ENCODE measurements at places on chromosomes 4 and X.

DNA sequence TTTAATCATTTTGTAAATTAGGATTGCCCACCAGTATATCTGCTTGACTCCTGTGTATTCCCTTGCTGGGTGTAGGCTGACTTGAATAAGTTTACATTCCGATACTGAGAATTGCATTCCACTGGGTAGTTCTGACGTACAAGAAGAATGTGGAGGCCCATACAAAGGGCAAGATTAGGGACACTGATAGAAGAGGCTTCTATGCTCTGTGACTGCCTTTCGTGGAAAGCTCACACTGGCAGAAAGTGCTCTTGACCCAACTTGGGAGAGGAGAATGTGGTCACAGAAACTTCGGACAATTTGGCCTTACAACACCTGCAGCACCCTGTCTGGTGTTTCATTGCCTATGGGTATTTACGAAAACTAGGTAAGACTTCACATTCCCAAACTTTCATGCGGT is 126.3 kb downstream of the RAPGEF2 start:
- no peak for DNase-seq

DNA sequence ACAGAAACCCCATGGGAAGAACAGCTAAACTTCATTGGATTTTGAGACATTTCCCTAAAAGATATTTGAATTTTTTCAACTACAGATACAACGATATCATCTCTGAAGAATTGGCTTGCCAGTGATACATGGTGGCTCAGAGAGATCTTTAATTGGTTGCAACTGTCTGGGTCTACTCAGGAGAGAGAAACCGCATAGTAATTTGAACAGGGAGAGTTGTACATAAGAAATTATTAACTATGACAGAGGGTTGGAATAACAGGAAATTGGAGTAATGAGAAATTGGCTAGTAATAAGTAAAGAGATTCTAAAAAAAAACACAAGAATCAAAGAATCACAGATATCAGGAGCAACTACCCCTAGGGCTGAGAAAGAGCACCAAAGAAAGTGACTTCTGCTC is 118.4 kb downstream of the KLHL13 start:
- no peak for DNase-seq

- DNase-seq: no peak
Measured at GRCh38 chr4:121118344-121118743, 45.8 kb downstream of the TNIP3 start.

- no peak for DNase-seq
Measured at GRCh38 chr4:6245246-6246169, 24.1 kb upstream of the WFS1 start.

DNA sequence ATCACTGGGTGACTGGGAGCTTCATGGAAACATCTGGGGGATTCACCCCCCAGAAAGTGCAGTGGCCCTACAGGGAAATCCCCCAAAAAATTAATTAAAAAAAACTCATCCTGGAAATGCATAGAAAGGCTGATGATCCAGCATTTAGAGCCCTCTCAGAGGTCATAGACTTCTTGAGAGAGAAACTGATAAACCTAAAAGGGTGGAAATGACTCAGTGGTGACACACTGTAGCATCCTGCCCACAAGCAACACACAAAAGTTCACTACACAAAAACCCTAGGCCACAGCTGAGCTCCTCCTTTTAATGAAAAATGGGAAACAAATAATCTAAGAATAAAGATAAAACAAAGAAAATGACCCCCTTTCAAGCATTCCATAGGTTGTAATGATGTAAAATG is 911.5 kb downstream of the GLUD2 start:
- no peak for DNase-seq

DNA sequence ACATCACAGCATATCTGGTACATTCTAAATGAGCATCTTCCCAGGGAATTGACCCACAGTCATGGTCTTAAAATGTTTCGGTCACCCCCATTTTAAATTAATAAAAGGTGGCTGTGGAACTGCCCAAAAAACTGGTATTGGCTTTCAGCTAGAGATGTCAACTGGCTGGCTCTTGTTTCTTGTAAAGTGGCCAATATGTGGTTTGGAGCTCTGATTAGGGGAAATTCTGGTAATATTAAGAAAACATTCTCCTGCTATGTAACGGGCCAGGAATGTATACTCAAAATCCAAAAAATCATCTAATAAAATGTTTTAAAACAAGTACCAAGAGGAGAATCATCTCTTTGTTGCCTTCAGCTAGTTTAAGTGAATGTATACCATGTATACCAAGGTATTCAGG is 62.0 kb upstream of the VCX2 start:
- DNase-seq: no peak

GRCh38 chr4:84501202-84501503 is 2.1 kb upstream of the NKX6-1 start:
- DNase-seq: no peak

DNA sequence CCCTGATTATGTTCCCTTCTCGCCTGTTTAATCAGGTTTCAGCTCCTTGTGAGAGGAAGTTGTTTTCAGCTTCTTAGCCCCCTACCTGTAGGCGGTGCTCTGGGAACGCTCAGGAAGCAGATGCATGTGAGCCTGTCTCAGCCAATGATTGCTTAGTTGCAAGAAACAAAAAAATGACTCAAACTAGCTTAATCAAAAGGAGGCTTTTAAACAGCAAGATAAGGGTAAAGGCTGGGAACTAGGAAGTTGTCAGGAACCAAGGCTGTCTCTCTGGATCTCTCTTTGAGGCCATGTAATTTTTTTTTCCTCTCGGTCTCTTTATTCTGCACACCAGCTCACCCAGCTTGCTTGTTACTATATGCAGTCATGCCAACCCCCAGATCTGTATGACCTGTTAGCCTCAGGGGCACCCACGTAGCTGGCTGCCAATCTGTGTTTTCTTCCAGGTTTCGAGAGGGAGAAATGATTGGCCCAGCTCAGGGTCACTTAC is 109.1 kb downstream of the PTTG2 start:
- no peak for DNase-seq

DNA sequence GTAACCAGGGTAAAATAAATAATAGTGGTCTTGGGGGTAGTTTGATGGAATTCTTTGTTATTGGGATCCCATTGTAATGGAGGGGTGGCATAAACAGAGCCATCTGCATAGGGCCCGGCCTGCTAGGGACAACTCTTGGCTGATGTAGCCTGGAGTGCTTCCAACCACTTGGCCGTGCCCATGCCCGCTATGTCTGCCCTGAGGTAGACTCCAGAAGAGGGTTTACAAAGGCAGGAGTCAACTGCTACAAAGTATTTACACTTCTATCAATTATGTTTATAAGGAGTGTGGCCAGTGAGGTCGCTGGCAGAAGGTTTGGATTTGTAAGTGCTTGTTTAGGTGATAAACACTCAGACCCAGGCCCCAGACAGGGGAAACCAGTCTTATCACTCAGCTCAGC is 8.1 kb downstream of the RASL11B start:
- no peak for DNase-seq

GRCh38 chr4:38386654-38387188 is 277.3 kb upstream of the KLF3 start:
- DNase-seq: no peak

DNA sequence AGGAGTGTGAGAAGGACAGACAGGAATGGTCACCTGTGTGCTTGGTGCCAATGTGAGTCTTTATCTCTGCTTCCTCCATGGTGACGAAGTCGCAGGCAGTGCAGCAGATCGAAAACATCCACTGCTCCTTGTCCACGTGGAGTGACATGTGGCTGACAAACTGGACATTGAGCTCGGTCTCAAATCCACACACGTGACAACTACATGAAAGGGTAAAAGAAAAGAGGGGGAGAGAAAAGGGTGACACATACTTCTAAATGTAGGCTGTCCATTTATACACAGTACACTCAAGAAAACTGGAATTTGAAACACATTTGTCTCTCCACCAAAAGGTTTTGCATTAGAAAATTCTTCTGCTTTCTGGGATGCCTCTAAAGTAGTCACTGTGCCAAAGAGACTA is 94.5 kb downstream of the C4orf51 start:
- no peak for DNase-seq

- no peak for DNase-seq
Measured at GRCh38 chrX:48834383-48834709, 1.1 kb downstream of the PCSK1N start.

- DNase-seq: peak; percentile 8
Measured at GRCh38 chrX:5915783-5916182, 312.9 kb downstream of the NLGN4X start.

DNA sequence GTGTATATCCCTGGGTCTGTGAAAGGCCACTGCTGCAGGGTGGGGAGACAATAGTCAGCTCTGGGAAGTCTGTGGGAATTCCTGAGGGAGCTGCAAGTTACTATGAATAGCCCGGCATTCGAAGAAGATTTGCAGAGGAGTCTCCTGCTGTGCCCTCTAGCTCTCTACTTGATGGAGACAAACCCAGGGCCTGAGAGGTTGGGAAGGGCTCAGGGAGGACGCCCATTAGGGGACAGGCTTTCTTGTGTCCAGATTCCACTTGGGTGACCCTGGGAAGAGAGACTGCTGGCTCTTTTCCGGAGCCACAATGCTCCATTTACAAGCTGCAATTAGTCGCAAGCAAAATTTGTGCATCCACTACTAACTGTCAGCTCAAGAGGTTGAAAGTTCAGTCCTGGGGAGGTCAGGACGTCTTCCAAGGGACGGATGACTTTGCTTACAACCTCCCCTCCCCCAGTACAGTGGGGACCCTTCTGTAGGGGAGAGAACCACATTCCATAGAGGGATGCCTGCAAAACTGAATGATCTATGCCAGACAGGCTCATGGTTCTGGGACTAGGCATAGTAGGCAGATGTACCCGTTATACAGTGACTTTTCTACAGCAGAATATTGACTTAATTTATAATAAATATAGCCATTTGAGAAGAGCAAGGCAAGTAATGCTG is 48.2 kb upstream of the PHOX2B start:
- peak; percentile 83 for DNase-seq

DNA sequence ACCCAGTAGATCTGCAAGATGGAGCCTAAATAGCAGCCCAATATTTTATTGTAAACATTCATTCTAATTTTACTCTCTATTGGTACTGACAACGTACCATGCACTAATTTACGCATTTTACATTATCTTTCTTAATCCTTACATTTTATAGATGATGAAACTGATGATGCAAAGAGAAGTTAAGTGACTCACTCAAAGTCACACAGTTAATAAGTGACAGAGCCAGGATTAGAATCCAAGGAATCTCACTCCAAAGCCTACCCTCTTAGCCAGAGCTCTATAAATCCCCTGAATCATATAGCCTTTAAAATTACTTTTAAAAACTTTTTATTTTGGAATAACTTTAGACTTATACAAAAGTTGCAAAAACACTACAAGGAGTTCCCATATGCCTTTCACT is 37.6 kb downstream of the PHKA1 start:
- DNase-seq: no peak

- peak; percentile 39 for DNase-seq
Measured at GRCh38 chr4:169099771-169100180, 89.7 kb upstream of the CBR4 start.

GRCh38 chr4:8609406-8609805 is 16.8 kb downstream of the CPZ start:
- no peak for DNase-seq

- peak; percentile 0 for DNase-seq
Measured at GRCh38 chr4:36676139-36677050, 395.0 kb downstream of the DTHD1 start.

DNA sequence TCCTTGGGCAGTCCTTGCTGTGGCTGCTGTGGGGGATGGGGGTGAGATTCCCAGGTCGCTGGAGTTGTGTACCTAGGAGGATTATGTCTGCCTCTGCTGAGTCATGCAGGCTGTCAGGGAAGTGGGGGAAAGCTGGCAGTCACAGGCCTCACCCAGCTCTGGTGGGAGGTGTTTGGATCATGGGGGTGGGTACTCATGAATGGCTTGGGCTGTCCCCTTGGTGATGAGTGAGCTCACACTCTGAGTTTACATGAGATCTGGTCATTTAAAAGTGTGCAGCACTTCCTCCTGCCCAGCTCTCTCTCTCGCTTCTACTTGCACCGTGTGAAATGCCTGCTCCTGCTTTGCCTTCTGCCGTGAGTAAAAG is 24.6 kb upstream of the PDLIM3 start:
- peak; percentile 80 for DNase-seq

- DNase-seq: no peak
Measured at GRCh38 chr4:113311047-113311446, 261.6 kb downstream of the ANK2 start.
